Vagina (tissue), 2 donors: ENCODE measurements at places on chromosomes 1 and 21.

- no peak for DNase-seq
Observed at GRCh38 chr1:18974606-18975005, 18.1 kb upstream of the IFFO2 start.

GRCh38 chr1:234842726-234843641 lies 233.0 kb upstream of the IRF2BP2 start:
- no peak for DNase-seq

DNA sequence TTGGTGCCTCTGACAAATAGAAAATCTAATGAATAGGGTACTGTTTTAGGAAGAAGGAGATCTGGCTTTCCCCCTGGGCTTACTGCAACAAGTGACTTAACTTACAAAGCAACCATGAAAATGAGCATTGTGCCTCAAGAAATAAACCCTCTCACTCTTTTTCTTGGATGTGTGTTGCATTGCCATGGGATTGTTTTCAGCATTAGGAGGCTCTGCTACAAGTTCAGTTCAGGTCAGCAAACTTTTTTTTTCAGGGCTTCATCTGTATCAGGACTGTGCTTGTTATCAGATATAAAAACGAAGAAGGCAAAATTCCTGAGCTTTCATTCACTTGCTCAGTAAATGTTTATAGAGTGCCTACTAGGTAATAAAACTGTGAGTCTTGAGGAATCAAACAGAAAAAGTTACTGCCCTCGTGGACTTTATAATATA lies 37.8 kb upstream of the DOCK7 start:
- no peak for DNase-seq

GRCh38 chr1:245000872-245001188 lies 136.5 kb upstream of the HNRNPU start:
- DNase-seq, result no peak

DNA sequence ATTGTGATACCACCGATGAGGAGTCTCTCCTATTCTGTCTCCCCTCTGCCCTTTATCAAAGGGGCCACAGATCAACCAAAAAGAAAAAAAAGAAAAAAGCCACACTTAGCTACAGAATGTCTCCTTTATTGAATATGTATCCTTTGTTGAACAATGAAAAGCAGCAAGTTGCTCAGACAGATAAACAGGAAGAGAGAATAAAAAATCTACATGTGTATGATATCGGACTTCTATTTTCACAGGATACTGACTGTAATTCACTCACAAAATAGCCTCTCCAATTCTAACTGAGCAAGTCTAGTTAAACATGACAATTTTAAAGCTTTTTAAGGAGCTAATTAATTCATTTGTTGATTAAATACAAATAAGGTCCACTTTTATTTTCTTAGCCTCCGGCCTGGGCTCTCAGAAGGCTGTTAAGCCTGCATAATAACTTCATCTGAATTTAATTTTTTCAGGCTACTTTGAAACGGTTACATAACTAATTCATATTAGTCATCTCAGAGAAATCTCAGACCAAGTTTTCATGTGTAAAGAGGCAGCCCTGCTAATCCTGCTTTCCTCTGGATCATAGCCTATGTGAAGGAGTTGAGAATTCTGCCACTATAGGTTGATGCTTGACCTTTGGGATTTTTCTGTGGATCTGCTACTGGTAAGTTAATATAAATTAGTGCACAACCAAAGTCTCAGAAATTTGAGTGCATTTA lies 304.1 kb upstream of the NR5A2 start:
- no peak for DNase-seq

- DNase-seq, result no peak
Observed at GRCh38 chr1:3664700-3665375, 12.5 kb downstream of the TP73 start.

DNA sequence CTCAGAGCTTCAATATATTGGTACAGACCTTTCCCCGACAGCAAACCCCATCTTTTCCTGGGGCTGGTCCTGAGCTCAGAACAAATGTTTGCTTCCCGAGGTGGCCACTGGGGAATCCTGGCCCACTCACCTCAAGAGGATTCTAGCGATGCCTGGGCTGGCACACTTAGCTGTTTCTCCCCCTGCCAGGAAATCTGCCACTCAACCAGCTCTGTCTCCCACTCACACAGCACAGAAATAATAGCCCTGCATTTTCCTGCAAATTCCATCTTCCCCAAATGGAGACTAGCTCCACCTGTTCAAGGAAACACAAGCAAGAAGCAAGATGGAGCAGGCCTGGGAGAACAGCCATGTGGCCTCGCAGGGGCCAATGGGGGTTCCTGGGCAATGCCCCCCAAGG lies 21.1 kb downstream of the KCNN3 start:
- no peak for DNase-seq

- no peak for DNase-seq
Observed at GRCh38 chr1:90671741-90672140, 45.4 kb downstream of the BARHL2 start.
